Lung (tissue), 17 donors: ENCODE measurements at places on chromosomes 1 and 21.

GRCh38 chr1:162639718-162640117 lies 7.5 kb downstream of the DDR2 start:
- DNase-seq: no peak
- no peak overlapping the region for H3K27ac ChIP-seq
- no peaks in the 10 kb centered on the region for H3K36me3 ChIP-seq
- H3K4me1 ChIP-seq: peaks cover 17% of the 10 kb centered on the region
- no peak overlapping the region for H3K4me3 ChIP-seq
- H3K27me3 ChIP-seq: no peaks in the 10 kb centered on the region

- H3K27me3 ChIP-seq: no peaks in the 10 kb centered on the region
- no peak overlapping the region for H3K4me3 ChIP-seq
- H3K27ac ChIP-seq: no peak overlapping the region
- H3K4me1 ChIP-seq: no peaks in the 10 kb centered on the region
- H3K36me3 ChIP-seq: peaks cover 5% of the 10 kb centered on the region
Observed at GRCh38 chr1:23772854-23773242, 5.4 kb upstream of the PITHD1 start.

- H3K4me3 ChIP-seq: no peak overlapping the region
- peaks cover 2% of the 10 kb centered on the region for H3K27me3 ChIP-seq
- DNase-seq: no peak
- H3K4me1 ChIP-seq: no peaks in the 10 kb centered on the region
Observed at GRCh38 chr1:3909615-3910014, 9.5 kb upstream of the C1orf174 start.

DNA sequence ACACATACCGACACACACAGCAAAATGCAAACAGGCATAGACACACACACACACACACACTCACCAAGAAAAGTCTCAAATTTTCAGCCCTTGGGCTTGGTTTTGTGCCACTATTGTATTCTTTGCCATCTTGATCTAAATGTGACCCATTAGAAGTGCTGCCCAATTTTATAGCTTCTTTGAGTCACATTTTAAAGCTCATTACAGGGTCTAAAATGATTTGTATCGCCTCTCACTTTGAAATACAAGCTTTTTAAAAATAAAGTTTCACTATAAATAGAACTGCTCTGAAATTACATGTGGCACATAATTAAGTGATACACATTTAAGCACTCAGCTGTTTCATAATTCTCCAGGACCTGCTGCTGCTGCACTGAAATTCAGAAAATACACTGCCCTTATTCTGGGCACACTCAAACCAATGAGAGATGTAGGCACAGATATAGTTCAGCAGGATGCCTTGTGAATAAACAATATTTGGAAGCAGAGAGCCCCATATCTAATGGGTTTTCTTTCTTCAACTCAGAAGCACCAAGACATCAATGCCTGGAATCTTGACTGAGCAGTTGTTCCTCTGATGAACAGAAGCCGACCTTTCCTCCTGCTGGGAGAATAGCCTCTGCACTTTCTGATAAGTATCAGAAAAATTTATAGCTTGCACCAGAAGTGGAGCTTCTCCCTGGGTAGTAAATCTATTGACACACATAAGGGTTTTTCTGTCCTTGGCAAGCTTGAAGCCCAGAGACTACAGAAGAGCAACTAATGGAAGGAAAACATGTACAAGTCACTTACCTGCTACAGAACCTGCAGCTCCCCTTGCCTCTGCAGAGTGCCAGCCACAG lies 37.0 kb upstream of the PLPPR4 start:
- peak; percentile 88 for DNase-seq
- H3K36me3 ChIP-seq: no peaks in the 10 kb centered on the region
- H3K4me1 ChIP-seq: peaks cover 12% of the 10 kb centered on the region
- no peaks in the 10 kb centered on the region for H3K27me3 ChIP-seq
- H3K4me3 ChIP-seq: no peak overlapping the region

DNA sequence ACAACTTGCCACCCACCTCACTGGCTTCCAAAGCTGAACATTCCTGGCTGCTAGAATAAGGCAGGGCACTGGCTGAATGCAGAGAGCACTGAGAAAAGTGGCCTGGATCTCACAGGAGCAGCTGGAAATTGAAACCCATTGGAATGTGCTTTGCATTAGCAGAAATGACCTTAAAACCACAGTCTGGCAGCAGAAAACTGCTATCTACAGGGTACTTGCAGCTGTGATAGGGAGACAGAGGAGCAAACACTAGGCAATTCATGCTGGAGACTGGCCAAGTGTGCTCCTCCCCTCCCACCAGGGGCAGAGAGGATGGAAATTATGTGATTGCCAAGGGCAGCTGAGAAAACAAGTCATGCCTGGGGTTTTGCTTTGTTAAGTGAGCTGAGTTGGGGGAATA lies 47.2 kb downstream of the HSD3B1 start:
- peaks cover 27% of the 10 kb centered on the region for H3K4me1 ChIP-seq
- H3K27me3 ChIP-seq: no peaks in the 10 kb centered on the region
- no peaks in the 10 kb centered on the region for H3K36me3 ChIP-seq
- peak overlapping the region; percentile 52 for H3K27ac ChIP-seq
- no peak overlapping the region for H3K4me3 ChIP-seq

GRCh38 chr1:47616906-47617305 lies 179.1 kb downstream of the FOXD2 start:
- H3K4me3 ChIP-seq: no peak overlapping the region
- H3K4me1 ChIP-seq: no peaks in the 10 kb centered on the region
- no peaks in the 10 kb centered on the region for H3K27me3 ChIP-seq
- no peaks in the 10 kb centered on the region for H3K36me3 ChIP-seq

GRCh38 chr1:100584761-100585745 lies 47.1 kb downstream of the GPR88 start:
- no peak overlapping the region for H3K4me3 ChIP-seq
- no peak overlapping the region for H3K27ac ChIP-seq
- no peak for DNase-seq
- no peaks in the 10 kb centered on the region for H3K27me3 ChIP-seq
- no peaks in the 10 kb centered on the region for H3K4me1 ChIP-seq

GRCh38 chr1:29736582-29737188 lies 500.4 kb downstream of the PTPRU start:
- H3K4me3 ChIP-seq: no peak overlapping the region
- H3K27me3 ChIP-seq: no peaks in the 10 kb centered on the region
- H3K36me3 ChIP-seq: no peaks in the 10 kb centered on the region
- no peak overlapping the region for H3K27ac ChIP-seq

GRCh38 chr1:188817814-188818213 lies 1659.8 kb downstream of the BRINP3 start:
- no peaks in the 10 kb centered on the region for H3K36me3 ChIP-seq
- DNase-seq: no peak
- no peaks in the 10 kb centered on the region for H3K4me1 ChIP-seq

- H3K4me3 ChIP-seq: no peak overlapping the region
- DNase-seq: no peak
- no peaks in the 10 kb centered on the region for H3K27me3 ChIP-seq
Observed at GRCh38 chr1:17292299-17293160, 15.5 kb upstream of the PADI4 start.

DNA sequence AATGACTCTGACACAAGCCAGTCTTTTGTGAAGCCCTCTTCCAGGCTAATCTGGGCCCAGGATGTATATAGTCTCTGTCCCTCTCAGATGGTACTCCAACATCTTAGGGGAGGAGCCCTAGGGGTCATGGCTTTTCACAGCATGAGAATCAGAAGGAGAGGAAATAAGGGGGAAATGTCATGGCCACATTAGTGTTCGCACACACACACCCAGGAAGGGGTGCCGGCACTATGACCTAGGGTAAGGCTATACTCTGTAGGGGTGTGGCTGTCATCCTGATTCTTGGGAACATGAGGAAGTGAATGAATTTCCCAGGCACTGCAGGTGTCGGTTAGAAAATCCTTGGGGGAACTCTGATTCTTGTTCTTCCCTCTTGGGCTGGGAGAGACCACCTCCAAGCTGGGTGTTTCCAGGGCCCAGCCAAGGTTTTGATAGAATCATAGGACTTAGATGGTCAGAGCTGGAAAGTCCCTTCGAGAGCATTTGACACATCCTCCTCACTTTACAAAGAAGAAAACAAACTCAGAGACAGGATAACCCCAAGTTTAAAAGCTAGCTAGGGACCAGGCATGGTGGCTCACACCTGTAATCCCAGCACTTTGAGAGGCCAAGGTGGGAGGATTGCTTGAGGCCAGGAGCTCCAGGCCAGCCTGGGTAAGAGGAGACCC lies 22.0 kb downstream of the GFI1 start:
- no peaks in the 10 kb centered on the region for H3K4me1 ChIP-seq
- DNase-seq: no peak
- H3K27ac ChIP-seq: no peak overlapping the region
- H3K36me3 ChIP-seq: no peaks in the 10 kb centered on the region
- no peak overlapping the region for H3K4me3 ChIP-seq
- no peaks in the 10 kb centered on the region for H3K27me3 ChIP-seq

DNA sequence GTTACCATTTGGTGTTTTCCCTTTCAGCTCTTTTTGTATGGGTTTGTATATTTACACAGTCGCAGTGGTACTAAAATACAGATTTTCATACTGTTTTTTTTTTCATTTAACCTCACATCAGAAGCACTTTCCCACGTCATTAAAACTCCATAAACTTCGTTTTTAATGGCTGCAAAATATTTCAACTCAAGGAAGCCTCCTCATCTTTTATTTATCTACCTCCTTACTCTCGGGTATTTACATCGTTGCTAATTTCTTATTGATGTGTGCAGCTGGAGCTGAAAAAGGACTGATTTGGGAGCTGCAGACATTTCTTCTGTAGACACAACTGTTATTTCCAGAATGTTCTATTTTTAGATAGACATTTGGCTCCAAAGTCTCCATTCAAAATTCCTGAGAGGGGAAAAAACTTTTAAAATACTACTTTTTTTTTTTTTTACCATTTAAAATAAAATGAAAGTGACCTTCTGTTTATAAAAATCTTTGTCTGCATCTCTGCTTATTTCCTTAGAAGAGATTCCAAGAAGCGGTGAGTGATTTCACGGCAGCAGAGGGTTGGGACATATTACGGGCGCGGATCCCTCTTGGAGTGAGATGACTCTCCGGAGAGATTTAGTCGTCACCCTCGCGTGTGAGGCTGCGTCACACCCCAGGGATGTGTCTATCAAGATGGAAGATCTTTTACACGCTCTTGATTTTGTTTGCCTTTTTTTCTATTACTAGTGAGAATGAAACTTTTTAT lies 10.1 kb downstream of the RUNX3 start:
- no peaks in the 10 kb centered on the region for H3K27me3 ChIP-seq
- no peaks in the 10 kb centered on the region for H3K4me1 ChIP-seq

DNA sequence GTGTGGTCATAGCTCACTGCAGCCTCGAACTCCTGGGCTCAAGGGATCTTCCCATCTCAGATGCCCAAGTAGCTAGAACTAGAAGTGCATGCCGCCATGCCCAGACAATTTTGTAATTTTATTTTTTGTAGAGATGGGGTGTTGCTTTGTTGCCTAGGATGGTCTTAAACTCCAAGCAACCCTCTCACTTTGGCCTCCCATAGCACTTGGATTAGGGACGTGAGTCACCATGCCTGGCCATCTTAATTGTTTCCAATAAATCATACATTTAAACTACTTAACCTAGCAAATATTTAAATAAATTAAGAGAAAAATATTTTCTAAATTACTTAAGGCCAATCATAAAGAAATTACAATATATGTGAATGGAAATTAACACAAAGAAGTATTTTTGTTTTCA lies 35.1 kb upstream of the ADGRL4 start:
- H3K4me1 ChIP-seq: no peaks in the 10 kb centered on the region
- H3K27me3 ChIP-seq: no peaks in the 10 kb centered on the region
- no peak overlapping the region for H3K27ac ChIP-seq
- DNase-seq: no peak
- no peaks in the 10 kb centered on the region for H3K36me3 ChIP-seq

- H3K4me1 ChIP-seq: no peaks in the 10 kb centered on the region
- H3K4me3 ChIP-seq: no peak overlapping the region
- no peak for DNase-seq
- no peak overlapping the region for H3K27ac ChIP-seq
- no peaks in the 10 kb centered on the region for H3K27me3 ChIP-seq
Observed at GRCh38 chr1:204400882-204401510, 10.6 kb downstream of the PPP1R15B start.

DNA sequence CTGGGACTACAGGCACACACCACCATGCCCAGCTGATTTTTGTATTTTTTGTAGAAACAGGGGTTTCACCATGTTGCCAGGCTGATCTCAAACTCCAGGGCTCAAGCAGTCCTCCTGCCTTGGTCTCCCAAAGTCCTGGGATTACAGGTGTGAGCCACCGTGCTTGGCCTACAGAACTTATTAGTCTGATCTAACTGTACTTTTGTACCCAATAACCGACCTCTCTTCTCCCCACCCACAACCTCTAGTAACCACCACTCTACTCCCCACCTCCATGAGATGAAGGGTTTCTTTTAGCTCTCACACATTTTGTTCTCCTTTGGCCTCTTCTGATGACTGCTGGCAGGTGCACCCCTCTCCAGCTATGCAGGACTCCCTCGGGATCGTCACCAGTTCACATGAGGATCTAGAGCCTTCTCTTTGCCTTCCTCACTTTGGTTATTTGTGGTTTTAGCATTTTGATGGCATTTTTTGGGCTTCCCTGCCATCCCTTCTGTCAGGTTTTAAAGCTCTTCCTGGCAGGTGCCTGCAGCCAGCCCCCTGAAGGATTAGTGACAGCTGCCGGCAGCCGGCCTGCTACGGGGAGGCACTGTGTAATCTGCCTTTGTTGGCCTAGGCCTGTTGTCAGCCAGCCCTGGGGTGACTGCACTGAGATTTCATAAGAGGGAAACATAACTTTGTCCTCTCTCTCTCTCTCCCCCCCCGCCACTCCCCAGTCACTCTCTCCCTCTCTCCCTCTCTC lies 99.8 kb upstream of the ATP1A1 start:
- no peak for DNase-seq
- H3K4me3 ChIP-seq: no peak overlapping the region
- no peaks in the 10 kb centered on the region for H3K27me3 ChIP-seq
- H3K4me1 ChIP-seq: no peaks in the 10 kb centered on the region
- H3K36me3 ChIP-seq: no peaks in the 10 kb centered on the region
- no peak overlapping the region for H3K27ac ChIP-seq

- peaks cover 35% of the 10 kb centered on the region for H3K27me3 ChIP-seq
- no peaks in the 10 kb centered on the region for H3K36me3 ChIP-seq
- peaks cover 3% of the 10 kb centered on the region for H3K4me1 ChIP-seq
- H3K4me3 ChIP-seq: no peak overlapping the region
Observed at GRCh38 chr1:154808261-154808908, 61.7 kb downstream of the KCNN3 start.

DNA sequence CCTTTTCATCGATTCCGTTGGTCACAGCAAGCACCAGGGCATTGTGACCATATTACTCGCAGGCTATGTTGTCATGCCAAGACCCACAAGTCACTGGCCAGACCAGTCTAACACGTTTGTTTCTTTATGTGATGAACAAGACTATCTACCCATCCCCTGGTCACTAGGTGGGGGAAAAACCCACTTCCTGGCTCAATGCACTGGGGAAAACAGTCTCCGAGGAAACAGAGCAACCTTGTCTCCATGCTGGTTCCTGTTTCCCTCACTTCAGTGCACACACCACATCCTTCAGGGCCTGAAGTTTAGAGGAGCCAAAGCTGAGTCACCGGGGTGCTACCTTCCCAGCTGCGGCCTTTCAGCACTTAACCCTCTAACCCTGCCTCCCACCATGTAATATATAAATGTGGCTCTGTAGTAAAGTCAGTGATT lies 20.9 kb downstream of the ERICH3 start:
- no peaks in the 10 kb centered on the region for H3K27me3 ChIP-seq
- no peaks in the 10 kb centered on the region for H3K36me3 ChIP-seq
- no peaks in the 10 kb centered on the region for H3K4me1 ChIP-seq
- no peak overlapping the region for H3K4me3 ChIP-seq
